NCI-H2081 treated with DMSO at 0.1 percent for 48 hours (cell line): ENCODE measurements at places on chromosomes 1 and 21.

DNA sequence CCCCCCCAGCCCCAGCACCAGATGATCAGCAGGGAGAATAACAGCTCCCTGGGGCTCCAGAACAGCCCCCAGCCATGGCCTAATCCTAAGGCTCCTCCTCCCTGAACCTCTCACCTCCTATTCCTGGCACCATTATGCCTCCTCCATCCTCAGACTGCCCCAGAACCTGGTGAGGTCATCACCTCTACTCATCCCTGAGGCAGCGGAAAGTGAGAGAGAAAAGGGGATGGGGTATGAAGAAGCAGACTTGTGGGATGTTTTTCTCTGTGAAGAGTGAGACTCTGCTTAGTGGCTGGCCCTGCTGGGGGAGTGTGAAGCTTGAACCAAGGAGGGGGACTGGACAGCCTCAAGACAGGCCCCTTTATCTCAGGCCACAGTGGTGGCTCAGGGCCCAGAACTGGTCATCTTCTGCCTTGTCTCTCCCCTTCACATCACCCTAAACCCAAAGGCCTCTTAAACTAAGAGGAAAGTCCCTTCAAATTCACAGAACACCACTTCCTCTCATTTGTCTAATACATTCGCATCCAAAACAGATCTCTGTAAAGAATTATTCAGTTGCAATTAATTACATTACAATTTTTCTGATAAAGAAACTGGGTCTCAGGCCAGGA lies 2.2 kb upstream of the PPM1J start:
- DNase-seq: no peak

DNA sequence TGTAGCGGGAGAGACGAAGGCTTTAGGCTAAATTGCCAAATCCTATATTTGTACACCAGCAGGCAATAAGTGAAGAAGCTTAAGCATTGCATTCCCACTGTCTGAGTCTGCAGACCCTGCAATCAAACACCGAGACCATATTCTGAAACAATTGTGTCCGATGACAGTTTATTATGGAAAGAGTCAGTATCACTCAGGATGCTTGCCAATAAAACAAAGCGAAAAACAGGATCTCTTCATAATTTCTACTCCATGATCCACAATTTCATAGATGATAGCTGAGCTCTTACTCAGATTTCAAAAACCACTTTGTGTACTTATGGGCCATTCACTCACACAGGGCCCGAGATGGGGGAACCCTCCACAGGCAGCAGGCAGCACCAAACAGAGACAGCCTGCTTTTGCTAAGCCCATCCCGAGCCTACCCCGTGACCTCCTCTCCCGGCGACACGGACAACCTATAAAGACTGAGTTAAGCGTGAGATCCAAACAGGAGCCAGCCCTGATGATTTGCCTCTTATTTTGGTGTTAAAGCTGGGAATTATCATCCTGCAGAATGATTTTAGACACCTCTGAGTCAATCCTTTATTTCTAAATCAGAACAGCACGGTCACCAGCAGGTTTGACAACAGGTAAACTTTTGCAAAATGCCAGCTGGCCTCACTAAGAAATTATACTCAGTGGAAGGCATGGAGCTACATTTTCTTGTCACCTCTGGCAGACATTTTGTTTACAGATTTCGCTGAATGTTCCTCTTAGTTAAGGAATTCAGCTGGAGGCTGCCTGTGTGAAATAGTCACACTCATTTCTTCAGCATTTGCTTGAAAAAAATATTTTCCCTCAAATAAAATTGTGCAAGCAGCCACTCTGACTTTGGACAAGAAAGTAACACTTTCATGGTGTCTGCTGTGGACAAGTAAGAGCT lies 212.4 kb downstream of the GPATCH2 start:
- no peak for DNase-seq

DNA sequence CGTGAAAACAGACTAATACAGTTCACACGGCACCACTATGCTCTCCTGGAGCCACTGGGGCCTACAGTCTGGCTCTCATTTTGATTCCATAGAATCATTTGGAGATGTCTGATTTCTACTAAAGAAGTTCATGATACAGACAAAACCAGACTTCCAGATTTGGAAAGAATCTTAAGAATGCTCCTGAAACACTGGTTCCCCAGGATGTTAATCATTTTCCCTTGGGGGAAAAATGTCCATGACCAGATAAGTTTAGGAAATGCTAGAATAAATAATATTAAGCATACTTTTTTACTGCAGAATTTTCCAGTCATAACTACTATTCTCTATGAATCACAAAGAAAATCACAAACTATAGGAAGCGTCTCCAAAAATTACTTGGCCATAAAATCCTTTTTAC lies 63.0 kb upstream of the RGS7 start:
- no peak for DNase-seq

DNA sequence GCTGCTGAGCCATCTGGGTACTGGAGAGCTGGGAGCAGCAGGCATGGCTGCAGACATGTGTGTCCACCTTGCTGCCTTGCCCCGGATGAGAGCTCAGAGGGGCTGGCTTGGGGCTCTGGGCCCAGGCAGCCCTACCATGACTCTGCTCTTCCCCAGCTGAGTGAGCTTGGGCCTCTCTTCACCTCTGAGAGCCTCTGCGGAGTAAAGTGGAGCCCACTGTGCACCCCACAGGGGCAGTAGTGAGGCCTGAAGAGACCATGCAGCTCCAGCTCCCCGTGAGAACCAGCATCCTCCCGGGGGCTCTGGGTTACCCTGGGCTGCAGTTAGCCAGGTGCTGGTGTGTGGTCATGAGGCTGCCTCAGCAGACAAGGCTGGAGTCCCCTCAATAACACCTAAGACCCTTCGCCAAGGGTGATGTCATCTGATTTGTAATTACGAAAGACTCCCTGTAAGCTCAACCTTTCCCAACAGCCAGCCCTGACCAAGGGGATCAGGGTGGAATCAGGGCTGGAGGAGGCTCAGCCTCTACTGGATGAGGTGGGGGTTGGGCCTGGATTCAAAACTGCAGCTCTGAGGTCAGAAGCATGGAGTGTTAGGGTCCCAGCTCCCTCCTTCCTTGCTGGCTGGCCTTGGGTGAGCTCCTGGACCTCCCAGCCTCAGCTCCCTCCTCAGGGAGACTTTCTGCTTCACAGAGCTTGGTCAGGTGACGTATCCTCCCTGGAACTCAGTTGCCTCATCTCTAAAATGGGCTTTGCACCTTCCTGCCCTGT lies 308.0 kb downstream of the MATN1 start:
- no peak for DNase-seq

DNA sequence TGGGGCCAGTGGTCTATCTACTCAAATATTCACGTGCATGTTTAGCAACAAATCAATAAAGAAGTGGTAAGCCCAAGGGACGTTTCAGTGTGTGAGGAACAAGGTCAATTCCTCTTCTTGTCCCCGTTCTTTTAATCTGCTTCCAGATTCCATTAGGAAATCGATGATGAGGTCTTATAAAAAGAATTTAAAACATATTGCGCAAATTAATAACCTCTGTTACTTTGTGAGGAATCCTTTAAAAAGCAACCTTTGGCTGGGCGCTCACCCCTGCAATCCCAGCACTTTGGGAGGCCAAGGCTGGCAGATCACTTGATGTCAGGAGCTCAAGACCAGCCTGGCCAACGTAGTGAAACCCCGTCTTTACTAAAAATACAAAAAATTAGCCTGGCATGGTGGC lies 113.0 kb upstream of the TMPRSS2 start:
- DNase-seq: no peak

DNA sequence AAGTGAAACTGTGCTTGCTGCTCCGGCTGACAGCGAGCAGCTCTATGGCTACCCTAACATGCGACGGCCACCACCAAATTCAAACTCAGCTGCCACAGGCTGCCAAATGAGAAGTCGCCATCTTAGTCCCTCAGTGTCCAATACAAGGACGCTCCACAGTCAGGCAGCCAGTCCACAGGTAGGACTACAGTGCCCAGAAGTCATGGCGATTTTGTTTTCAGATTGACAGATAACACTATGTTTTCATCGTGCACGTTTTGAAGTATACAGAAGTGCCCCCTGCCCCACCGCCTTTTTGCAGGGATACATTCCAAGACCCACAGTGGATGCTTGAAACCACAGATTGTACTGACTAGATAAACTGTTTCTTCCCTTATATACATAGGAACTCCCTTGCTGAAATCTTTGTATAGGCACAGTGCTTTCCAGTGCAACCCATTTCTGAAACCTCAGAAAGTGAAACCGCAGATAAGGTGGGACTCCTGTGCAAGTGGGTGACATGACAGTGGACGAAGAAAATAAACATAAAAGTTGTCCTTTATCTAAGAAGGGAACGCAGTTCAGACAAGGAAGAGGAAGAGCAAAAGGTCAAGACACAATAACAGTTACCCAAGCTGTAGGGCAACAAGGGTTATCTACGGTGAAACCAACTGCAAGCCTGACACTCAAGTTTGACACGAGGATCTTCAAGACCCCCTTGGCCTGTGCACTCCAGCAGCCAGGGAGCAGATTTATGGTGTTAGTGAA lies 52.2 kb downstream of the STX6 start:
- no peak for DNase-seq

GRCh38 chr1:247335882-247336281 lies 4.2 kb upstream of the ZNF496 start:
- no peak for DNase-seq

DNA sequence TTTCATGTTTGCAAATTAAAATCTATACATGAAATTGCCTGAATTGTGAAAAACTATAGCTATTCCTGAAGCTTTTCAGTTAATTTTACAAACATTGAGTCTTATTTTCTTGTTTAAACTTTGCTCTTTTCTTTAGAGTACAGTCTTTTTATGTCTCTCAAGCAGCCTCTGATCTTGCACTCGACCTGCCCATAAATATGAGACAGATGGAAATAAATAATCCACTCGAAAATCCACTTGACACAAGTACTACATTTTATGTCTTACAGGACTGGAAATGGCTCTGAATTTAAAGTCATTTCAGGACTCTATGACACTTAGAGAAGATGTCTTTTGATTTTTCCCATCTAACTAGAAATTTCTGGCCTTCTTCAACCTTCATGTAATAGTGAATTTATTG lies 283.8 kb downstream of the USP25 start:
- DNase-seq: no peak

- DNase-seq: peak; percentile 17
These were observed 203.6 kb upstream of the CHODL start for GRCh38 chr21:18041012-18041411.

DNA sequence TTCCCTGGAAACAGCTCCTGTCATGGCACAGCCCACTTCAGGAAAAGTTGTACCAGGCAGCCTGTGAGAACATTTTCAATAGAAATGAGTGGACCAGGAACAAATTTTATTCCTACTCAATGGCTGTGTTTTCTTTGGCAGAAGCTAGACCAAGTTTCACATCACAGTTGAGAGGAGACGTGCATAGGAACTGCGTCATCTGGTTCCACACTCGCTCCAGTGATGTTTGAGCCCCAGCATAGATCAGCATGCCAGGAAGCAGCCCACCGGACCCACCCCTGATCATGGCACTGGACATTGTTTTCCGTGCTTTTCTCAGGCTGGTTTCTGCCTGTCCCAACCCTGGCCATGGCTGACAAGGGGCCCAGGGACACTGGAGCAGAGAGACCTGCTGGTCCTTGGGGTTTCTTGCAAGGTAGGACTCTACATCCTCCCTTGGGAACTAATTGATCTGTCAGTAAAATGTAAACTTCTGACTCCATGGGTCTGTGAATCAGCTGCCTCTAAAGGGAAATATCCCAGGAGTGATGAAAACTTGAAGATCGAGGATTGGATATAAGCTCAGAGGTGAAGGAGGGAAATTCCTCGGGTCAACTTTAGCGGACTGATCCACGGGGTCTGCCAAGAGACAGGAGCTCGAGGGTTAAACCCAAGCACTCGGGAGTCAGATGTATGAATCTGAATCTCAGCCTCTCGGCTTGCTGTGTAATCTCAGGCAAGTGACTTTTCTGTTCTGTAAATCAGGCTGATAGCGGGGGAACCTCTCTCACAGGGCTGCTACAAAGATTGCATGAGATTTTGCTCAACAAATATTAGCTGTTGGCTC lies 35.7 kb downstream of the NEK2 start:
- DNase-seq: no peak

- no peak for DNase-seq
These were observed 62.3 kb downstream of the DISP3 start for GRCh38 chr1:11541236-11541635.

DNA sequence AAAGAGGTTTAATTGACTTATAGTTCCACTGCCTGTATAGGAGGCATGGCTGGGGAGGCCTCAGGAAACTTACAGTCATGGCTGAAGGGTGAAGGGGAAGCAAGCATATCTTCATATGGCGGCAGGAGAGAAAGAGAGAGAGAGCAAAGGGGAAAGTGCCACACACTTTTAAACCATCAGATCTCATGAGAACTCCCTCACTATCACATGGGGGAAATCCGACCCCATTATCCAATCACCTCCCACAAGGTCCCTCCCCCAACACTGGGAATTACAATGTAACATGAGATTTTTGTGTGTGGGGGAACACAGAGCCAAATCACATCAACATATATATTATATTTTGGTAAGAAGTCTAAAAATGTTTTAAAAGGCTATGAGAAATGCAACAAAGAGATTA lies 27.2 kb downstream of the FABP3 start:
- no peak for DNase-seq

- DNase-seq: no peak
These were observed 64.7 kb upstream of the COG2 start for GRCh38 chr1:230577537-230577936.

- DNase-seq: no peak
These were observed 433.3 kb downstream of the DISC1 start for GRCh38 chr1:232059726-232060374.

GRCh38 chr1:104991702-104992101 lies 1242.0 kb downstream of the AMY1C start:
- DNase-seq: peak; percentile 10

GRCh38 chr1:156869455-156869854 lies 8.8 kb downstream of the NTRK1 start:
- DNase-seq: no peak
